C1 segment of cervical spinal cord (tissue), 14 donors: ENCODE measurements at places on chromosomes 13 and 19.
A peak's percentile ranks its signal among the peaks of the same experiment; 100 is the strongest.

- DNase-seq: no peak
Measured at GRCh38 chr13:99056381-99057014, 78.6 kb upstream of the DOCK9 start.

GRCh38 chr13:102040812-102041211 lies 361.0 kb downstream of the FGF14 start:
- DNase-seq: no peak

GRCh38 chr13:100513987-100514670 lies 74.5 kb downstream of the GGACT start:
- peak; percentile 68 for DNase-seq

GRCh38 chr13:31027136-31027535 lies 94.7 kb downstream of the TEX26 start:
- DNase-seq: no peak

- DNase-seq: peak; percentile 12
Measured at GRCh38 chr13:83765796-83766195, 116.5 kb downstream of the SLITRK1 start.

DNA sequence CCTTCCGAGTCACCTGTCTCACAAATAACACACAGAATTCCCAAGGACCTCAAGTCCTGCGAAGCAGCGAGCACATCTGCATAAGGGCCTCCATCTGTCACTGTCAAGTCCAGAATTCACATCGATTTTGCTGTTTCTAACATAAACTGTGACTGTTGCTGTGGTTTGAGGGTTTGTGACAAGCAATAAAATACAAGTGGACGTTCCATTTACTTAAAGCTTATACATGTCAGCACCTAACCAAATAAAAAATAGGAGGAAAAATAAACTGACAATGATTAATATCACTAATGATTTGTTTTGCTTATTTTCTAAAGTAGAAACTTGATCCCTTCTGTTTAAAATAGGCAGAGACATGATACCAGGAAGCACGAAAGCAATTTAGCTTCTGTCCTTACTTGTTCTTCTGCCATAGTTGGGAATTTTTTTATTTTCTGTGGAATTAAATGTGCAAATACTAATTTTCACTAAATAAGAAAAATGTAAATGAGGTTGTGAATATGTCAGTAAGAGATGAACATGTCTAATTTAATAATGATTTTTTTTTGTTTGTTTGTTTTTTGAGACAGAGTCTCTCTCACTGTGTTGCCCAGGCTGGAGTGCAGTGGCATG lies 279.1 kb downstream of the FGF9 start:
- no peak for DNase-seq

DNA sequence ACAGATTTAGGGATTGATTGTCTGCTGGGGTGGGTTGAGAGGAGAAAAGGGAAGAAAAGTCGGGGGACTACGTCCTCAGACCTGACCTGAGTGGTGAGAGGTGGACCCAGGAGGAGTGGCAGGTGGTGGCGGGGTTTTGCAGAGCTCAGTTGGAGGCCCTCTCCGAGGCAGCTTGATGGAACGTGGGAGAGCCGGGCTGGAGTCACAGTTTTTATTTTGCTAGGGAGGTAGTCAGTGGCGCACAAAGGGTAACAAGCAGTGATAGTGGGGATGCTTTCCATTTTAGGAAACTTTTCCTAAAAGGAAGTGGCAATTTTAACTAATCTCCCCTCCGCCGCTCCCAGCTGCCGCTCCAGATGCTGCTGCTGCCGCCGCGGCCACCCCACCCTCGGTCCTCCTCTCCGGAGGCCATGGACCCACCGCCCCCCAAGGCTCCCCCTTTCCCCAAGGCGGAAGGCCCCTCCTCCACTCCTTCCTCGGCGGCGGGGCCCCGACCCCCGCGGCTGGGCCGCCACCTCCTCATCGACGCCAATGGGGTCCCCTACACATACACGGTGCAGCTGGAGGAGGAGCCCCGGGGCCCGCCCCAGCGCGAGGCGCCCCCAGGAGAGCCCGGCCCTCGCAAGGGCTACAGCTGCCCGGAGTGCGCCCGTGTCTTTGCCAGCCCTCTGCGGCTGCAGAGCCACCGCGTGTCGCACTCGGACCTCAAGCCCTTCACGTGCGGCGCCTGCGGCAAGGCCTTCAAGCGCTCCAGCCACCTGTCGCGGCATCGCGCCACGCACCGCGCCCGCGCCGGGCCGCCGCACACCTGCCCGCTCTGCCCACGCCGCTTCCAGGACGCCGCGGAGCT lies 1.1 kb upstream of the ZNF581 start:
- peak; percentile 30 for DNase-seq

DNA sequence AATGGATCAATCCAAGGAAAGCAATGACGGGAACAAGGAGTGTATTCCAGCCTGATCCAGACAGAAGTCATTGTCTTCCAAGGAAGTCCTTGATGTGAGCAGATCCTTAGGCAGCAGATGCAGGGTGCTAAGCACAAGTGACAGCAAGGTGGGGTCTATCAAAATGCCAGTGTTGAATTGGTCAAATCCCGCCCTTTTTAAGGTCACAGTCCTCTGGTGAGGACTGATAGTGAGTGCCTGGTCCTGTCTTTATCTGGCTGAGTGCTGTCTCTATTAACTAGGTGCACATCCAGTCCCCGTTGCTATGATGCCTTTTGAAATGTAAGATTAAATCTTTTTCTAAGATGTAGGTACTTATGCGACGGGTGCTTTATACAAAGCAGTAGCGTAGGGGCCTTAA lies 1.3 kb upstream of the LAMP1 start:
- DNase-seq: no peak

- no peak for DNase-seq
Measured at GRCh38 chr19:17606590-17607185, 51.2 kb downstream of the COLGALT1 start.

GRCh38 chr13:91162180-91162579 lies 185.3 kb upstream of the MIR17HG start:
- DNase-seq: no peak

- no peak for DNase-seq
Measured at GRCh38 chr19:56071151-56071550, 49.9 kb downstream of the ZNF787 start.

DNA sequence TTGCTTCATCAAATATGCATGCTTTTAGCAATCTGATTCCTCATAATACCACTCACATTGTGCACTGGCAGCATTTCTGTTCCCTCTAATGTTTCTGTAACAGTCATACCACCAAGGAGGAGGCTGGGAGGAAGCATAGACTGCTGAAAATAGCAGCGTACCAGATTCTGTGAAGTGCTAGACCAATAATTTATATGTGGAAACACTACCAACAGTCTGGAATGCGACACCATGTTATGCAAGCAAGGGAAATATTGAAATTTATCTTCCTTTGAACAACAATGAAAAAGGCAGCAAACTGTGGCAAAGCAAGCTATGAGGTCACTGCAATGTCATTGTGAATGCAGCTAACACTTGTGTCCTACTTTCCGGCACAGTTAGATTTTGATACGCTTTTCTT lies 1388.0 kb downstream of the EFNB2 start:
- no peak for DNase-seq

GRCh38 chr19:31553112-31553845 lies 204.0 kb upstream of the TSHZ3 start:
- DNase-seq: no peak

- DNase-seq: no peak
Measured at GRCh38 chr19:18477974-18478373, 40.0 kb upstream of the ISYNA1 start.

DNA sequence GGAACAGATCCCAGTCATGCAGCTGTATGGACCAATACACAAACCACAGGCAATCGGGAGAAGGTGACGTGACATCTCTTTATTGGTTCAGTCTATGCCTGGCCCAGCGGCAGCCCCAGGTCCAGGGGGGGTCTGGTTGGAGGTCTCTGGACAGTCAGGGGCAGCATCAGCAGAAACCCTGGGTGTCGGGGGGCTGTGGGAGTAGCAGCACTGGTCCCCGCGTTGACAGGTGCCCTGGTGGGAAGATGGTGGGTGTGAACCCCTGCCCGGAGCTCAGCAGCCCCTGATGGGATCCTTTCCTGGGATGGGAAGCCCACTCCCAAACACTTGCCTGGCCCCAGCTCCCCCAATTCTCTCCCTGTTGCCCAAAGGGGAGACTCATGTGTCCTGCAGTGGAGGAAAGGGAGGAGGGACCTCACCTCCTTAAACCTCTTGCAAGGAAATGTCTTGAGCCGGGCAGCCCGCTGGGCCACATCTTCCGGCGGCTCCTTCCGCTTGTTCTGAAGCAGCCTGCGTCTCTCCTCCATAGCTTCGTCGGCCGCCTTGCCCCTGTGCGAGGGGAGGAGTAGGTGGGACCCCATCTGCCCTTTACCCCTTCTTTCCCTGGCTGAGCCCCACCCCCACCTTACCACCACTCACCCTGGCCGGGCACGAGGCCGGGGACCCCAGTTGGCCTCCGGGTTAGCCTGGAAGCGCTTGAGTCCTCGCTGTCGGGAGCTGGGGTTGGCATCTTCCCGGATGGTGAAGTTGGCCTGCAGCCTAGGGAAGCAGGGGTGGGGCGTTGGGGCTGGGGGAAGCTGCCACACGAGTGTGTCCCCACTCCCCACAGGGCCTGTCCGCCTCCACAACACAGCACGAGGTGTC lies 2.4 kb upstream of the LYL1 start:
- no peak for DNase-seq

GRCh38 chr13:108760129-108760528 lies 130.7 kb downstream of the MYO16 start:
- DNase-seq: no peak

DNA sequence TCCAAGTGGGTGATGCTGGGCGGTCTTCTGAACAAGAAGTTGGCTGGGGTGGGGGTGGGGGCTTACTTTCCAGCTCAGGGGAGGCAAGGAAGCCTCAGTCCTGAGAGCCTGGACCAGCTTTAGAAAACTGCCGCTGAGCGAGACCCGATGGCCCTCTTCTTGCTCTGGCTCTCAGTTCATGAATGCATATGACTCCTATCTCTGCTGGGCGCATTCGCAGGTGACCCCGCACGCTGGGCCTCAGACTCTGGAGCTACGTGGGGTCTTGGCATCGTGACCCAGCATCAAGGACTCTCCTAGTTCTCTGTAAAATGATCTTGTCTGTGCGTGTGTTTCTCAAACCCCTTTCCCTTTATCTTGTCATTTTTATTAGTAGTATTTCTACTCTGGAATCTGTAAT lies 19.7 kb downstream of the PRAM1 start:
- no peak for DNase-seq

GRCh38 chr13:30023196-30023895 lies 172.9 kb upstream of the UBL3 start:
- DNase-seq: no peak

DNA sequence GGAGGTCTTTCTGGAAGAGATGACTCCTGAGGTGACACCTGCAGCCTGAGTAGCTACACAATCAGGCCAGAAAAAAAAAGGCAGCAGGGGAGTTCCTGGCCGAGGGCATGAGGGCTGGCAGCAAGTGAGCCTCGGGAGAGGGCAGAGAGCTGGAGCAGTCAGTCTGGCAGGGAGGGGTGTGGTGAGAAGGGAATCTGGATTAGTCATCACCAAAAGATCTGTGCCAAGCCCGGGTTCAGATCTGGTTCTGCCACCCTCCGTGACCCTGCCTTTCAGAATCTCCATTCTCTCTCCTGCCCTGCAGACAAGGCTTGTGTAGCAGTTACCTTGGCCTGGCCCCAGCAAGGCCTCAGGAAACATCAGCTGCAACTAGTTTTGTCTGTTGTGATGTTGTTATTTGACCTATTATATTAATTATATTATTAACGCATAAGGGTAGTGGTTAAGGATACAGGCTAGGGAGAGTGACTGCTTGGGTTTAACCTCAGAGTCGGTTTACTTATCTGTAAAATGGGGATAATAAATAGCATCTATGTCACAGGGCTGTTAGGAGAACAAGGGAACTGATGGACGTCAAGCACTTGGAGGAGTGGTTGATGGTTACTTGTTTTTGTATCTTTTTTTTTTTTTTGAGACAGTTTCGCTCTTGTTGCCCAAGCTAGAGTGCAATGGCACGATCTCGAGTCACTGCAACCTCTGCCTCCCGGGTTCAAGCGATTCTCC lies 2.7 kb upstream of the CAPNS1 start:
- no peak for DNase-seq

DNA sequence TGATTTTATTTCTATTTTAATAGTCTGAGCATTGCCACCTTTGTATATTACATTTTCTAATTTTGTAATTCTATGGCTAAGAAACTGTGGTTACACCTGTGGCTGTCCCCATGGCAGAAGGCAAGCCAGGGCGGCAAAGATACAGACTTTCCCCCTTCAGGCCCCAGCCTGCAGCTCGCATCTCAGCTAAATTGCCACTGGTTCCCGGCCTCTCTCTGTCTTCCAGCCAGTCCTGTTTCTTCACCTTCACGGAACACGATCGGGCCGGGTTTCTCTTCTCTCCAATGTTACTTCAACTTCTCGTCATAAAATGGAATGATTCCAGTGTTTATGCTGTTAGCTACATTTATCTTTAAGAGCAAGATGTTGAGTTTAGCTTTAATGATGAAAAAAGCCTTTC lies 124.5 kb upstream of the ZNF507 start:
- DNase-seq: no peak

DNA sequence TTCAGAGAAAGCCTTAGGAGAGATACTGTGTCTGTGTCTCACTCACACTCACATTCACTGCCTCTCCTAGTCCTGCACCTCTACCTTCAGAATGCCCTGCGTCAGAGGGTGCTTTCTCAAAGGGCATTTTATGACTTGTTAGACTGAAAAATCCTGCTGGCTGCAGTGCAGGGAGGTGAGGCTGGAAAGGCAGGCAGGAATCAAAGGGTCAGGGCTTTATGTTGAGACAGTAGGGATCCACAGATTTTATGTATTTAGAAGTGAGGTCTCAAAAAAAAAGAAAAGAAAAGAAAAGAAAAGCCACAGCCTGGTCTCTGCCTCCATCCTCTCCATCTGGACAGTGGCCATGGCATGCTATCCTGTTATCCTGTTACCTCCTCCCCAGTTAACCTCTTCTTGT lies 936.0 kb upstream of the SLC10A2 start:
- DNase-seq: no peak

DNA sequence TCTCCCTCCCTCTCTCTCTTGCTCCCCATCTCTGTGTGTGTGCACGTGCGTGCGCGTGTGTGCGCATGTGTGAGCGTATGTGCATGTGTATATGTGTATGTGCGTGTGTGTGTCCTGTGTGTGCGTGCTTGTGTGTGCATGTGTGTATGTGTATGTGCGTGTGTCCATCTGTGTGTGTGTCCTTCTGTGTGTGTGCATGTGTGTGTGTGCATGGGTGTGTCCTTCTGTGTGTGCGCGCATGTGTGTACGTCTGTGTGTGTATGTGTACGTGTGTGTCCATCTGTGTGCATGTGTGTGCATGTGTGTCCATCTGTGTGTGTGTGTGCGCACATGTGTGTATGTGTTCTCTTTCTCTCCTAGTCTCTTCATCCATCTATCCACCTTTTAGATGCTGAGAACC lies 12.2 kb downstream of the SLC8A2 start:
- no peak for DNase-seq

GRCh38 chr13:112454648-112455334 lies 78.6 kb downstream of the SPACA7 start:
- no peak for DNase-seq

GRCh38 chr13:112776971-112777370 lies 87.1 kb downstream of the ATP11A start:
- DNase-seq: no peak

- no peak for DNase-seq
Measured at GRCh38 chr13:97174638-97175037, 47.5 kb upstream of the MBNL2 start.
